Sigmoid colon (tissue), 7 donors: ENCODE measurements at places on chromosomes 7 and 10. TPM values are rescaled to one million over a fixed set of nuclear protein-coding genes. Genes with fewer than 3 reads are reported as not detected.
A peak's percentile ranks its signal among the peaks of the same experiment; 100 is the strongest.

CRHR2 gene
- not detected for total RNA-seq

DNA sequence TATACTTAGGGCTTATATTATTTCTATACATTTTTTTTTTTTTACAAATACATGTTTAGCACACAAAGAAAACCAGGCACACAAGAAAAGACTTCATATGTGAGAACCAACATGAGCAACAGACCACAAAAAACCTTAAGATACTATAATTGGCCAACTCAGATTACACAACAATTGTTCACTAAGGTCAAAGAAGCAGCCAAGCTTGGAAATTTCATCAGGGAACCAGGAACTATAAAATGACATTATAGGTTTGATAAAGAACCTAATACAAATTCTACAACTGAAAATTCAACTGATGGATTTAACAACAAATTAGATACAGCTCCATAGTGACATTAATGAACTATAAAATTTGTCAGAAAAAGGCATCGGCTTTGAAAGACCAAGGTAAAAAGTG lies 4.4 kb upstream of the LUC7L2 start:
- no peaks in the 10 kb centered on the region for H3K27me3 ChIP-seq
- no peak for DNase-seq
- H3K27ac ChIP-seq: no peak overlapping the region
- no peak overlapping the region for H3K4me3 ChIP-seq
- peaks cover 6% of the 10 kb centered on the region for H3K4me1 ChIP-seq

DNA sequence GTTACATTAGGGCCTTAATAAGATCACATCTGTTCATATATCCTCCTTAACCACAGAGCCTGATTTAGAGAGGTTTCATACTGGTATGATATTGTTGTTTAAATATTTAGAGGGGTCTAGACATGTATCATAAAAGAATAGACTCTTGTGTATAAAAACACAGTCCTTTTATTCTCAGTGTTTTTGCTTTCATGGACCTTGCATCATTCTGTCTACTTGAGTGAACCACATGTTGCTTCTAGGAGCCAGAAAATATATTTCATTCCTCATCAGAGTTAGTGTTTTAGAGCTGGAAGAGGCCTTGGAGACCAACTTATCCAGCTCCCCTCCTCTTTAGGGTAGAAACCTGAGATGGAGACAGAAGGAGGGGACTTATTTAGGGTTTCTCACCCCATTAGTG lies 312.8 kb downstream of the LRMDA start:
- no peaks in the 10 kb centered on the region for H3K27me3 ChIP-seq
- DNase-seq: no peak
- H3K36me3 ChIP-seq: no peaks in the 10 kb centered on the region
- no peaks in the 10 kb centered on the region for H3K4me1 ChIP-seq
- no peak overlapping the region for H3K4me3 ChIP-seq

DNA sequence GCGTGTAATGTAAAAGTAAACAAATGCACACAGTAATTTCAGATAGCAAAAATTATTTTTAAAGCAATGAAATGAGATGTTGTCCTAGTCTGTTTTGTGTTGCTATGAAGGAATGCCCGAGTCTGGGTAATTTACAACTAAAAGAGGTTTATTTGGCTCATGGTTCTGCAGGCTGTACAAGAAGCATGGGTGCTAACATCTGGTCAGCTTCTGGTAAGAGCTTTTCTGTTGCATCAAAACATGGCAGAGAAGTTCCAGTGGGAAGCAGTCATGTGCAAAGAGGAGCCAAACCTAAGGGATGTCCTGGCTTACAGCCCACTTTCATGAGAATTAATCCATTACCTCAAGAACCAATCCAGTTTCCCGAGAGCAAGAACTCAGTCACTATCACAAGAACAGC lies 62.9 kb upstream of the MNX1 start:
- no peak overlapping the region for H3K27ac ChIP-seq
- peaks cover 35% of the 10 kb centered on the region for H3K27me3 ChIP-seq
- no peaks in the 10 kb centered on the region for H3K36me3 ChIP-seq
- no peak overlapping the region for H3K4me3 ChIP-seq

- H3K36me3 ChIP-seq: peaks cover 18% of the 10 kb centered on the region
- peaks cover 34% of the 10 kb centered on the region for H3K4me1 ChIP-seq
- H3K27me3 ChIP-seq: no peaks in the 10 kb centered on the region
- no peak overlapping the region for H3K4me3 ChIP-seq
Observed at GRCh38 chr10:114856544-114857287, 35.1 kb downstream of the FHIP2A start.

DNA sequence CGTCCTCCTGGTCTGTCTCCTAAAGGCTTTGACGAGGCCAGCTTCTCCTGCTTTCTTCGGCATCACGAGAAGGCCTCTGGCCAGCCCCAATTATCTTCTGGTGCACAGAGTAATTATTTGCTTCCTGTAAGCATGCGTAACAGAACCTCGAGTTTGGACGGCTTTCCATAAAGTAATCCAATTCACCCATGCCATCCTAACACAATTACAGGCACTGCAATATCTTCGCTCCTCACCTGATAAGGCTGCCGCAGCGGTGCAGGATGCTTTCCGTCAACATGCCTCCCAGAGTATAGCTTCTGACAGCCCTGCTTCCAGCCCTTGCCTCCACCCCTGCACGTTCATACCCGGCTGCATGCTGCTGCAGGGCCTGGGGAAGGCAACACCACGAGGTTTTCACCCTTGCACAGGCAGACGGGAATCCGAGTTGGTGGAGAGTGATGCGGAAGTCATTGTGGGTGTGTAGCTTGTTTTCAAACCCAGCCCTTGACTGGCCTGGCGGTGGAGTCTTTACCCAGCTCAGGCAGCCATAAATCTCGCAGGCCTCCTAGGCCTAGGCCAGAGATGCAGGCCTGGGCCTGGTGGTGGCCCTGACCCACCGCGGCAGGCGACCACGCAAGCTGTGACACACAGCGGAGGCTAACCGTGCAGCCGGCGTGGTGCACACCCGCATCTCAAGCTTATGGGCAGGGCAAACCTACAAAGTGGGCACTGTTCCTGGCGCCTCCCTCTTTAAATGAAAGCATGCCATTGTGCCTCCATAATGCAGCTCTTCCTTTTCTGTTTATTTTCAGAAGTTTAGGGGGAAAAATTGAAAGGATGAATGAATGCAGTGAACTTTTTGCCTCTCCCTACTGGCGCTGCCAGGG lies 12.7 kb downstream of the EBF3 start:
- H3K36me3 ChIP-seq: no peaks in the 10 kb centered on the region
- peak; percentile 50 for DNase-seq
- H3K27me3 ChIP-seq: no peaks in the 10 kb centered on the region
- peaks cover 5% of the 10 kb centered on the region for H3K4me1 ChIP-seq

LRIT1 gene
- total RNA-seq: not detected
